NCI-H1417 treated with DMSO at 0.1 percent for 48 hours (cell line): ENCODE measurements at places on chromosomes 6 and 20.

GRCh38 chr6:97097068-97098047 lies 172.8 kb downstream of the KLHL32 start:
- DNase-seq, result peak; percentile 65

- no peak for DNase-seq
Observed at GRCh38 chr6:158457616-158458278, 102.1 kb upstream of the TMEM181 start.

DNA sequence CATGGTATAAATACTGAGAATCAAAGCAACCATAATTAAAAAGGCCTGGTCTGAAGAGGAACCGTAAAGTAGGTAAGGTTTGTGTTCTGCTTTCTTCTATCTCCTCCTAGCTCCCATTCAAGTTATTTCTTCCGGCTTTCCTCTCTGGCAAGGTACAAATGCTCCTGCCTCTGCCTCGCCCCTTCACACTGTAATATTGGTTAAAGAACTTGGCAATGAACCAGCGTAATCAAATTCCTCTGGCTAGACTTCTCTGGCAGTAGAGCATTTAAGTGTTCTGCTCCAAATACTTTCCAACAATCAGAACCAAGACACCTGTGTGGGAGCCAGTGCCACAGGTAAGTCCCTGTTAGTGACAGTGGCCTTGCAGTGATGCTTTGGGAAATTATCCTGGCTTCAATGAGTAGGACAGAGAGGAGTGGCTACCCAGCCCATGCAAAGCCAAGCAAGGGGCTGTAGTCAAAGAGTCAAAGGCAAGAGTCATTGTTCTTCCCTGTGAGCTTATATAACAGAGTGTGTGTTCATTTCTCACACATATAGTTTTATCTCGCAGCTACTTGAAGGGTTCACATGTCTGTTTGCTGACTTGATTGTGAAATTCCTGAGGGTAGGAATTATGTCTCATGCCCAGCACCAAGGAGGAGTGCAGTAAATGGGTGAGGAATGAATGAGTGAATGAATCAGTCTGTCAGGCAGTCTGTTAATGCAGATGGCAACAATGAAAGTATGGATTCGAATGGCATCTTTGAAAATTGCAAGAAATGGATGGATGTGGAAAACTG lies 329.3 kb downstream of the NRN1 start:
- no peak for DNase-seq

- DNase-seq, result no peak
Observed at GRCh38 chr20:62219992-62220665, at the start of gene HRH3. HRH3 (minus strand) TSS chr20:62220278; CDS start chr20:62219970, 308 bp downstream.

DNA sequence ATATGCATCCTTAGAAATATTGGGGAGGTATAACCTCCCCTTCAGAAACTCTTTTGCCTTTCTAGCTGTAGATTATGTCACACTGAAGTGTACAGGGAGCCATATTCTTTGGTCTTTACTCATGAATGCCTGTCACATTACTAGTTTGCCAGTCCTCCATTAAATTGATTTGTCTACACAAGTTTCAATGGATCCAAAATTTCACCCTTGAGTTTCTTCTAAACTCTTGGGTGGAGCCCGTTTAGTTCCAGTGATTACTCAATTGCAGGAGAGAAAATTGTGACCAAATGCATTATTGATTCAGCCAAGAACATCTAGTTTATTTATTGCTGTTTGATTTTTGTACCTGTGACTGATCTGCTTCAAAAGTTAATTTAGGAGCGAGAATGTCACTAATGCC lies 60.4 kb upstream of the TFB1M start:
- no peak for DNase-seq

GRCh38 chr20:10761232-10761631 lies 87.4 kb upstream of the JAG1 start:
- no peak for DNase-seq

- no peak for DNase-seq
Observed at GRCh38 chr6:108733051-108733450, 115.2 kb upstream of the ARMC2 start.

DNA sequence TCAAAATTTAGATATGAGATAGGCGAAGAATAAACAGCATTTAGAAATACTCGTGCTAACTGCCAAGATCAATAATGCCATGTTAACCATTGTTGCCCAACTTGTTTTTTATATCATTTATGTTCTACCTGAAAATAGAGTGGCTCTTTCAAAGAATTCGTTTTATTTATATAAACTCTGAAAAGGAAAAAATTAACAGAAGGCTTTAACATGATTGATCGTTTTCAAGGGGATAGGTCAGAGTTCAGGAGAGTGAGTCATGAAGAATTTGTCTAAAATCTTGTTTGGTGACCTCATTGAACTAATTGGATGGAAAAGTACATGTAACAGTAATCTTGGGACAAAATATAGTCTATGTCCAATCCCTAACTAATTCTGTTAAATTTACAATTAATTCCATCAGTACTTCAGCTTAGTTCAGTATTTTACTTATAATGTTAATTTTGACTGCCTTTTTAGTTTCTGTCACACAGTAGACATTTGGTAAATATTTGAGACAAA lies 11.1 kb upstream of the ELOVL2 start:
- DNase-seq, result no peak

DNA sequence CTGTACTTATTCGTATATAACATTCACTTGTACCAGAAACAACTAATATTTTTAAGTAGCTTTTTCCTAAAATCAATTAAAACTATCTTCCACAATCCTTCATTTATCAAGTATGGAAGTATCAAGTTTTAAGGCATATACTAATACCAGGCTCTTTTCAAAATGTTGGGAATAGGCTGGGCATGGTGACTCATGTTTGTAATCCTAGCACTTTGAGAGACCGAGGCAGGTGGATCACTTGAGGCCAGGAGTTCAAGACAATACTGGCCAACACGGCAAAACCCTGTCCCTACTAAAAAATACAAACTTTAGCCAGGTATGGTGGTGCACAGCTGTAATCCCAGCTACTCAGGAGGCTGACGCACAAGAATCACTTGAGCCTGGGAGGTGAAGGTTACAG lies 25.7 kb upstream of the PLN start:
- DNase-seq, result no peak

DNA sequence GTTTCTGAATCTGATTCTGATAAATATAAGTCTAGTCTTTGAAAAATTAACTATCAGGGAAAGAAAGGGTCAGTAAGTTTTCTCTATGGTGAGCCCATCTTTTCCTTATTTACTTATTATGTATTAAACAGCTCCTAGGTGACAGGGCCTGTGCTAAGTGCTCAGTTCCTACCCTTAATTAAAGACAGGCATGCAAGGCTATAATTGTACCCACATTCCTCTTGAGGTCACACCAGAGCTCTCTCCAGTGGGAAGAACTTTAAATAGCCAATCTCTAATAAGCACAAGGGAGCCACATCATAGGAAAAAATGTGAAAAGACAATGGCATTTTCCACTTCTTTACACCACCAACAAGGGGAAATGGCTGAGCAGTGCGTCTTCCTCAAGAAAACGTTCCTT lies 421.8 kb upstream of the SLC35B3 start:
- no peak for DNase-seq

- no peak for DNase-seq
Observed at GRCh38 chr6:125824946-125825771, 34.4 kb downstream of the NCOA7 start.

- DNase-seq, result no peak
Observed at GRCh38 chr6:130159956-130160355, 62.8 kb downstream of the SAMD3 start.

GRCh38 chr6:137157601-137158000 lies 15.8 kb downstream of the IL22RA2 start:
- no peak for DNase-seq

DNA sequence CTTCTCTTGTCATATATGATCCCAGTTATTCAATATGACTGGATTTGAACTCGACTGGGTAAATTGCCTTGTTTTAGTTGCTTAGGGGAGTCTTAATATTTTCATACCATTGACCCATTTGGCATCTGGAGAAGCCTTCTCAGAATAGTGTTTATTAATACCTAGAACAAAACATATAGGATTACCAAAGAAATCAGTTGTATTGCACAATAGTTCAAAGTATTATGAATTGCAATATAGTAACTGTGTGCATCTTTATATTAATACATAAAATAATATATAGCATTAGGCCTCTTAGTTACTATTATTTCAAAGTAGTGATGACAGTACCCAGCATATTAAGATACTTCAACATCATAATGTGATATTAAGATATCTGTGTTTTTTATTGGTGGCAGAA lies 177.8 kb downstream of the PLCB4 start:
- DNase-seq, result no peak

GRCh38 chr6:61203966-61204496 lies 1082.0 kb downstream of the KHDRBS2 start:
- DNase-seq, result no peak

DNA sequence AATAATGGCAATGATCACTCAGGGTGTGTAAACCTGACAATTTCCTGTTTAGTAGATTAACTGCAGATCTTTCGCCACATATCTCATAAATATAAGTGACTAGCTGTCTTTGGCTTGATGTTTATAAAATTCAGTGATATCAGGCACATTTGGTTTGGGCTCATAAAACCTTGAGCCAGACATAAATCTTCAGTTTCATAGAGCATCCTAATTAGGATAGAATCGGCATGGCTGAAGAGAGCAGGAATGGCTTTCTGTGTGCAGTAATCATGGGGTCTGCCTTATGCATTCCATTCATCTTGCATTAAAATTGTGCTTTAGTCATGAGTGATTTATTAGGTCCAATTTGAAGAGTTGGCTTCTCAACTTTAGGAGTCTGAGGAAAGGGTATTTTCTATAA lies 27.2 kb downstream of the AIG1 start:
- DNase-seq, result no peak

- DNase-seq, result no peak
Observed at GRCh38 chr6:153092082-153093013, 38.7 kb downstream of the RGS17 start.

DNA sequence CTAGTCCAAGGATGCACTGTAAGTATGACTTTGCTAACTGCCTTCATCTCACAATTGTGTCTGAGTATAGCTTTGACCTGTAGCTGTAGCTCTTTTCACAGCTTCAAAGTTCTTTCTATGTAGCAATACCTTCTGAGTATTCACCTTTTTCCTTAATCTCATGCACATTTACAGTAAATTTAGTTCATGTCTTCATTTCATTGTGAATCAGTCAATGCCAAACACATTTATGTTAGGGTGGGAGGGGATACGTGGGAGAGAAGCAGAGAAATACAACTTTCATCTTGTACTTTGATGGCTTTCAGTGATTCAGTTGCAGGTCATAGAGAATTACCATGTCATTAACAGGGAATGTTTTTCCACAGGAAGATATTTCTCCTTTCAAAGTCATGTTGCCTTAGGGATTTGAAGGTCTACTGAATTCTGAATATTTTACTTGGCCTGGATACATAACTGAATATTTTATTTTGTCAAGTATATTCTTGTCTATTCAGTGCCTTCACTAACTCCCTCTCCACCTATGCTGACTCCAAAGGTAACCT lies 119.2 kb downstream of the TINAG start:
- DNase-seq, result no peak

DNA sequence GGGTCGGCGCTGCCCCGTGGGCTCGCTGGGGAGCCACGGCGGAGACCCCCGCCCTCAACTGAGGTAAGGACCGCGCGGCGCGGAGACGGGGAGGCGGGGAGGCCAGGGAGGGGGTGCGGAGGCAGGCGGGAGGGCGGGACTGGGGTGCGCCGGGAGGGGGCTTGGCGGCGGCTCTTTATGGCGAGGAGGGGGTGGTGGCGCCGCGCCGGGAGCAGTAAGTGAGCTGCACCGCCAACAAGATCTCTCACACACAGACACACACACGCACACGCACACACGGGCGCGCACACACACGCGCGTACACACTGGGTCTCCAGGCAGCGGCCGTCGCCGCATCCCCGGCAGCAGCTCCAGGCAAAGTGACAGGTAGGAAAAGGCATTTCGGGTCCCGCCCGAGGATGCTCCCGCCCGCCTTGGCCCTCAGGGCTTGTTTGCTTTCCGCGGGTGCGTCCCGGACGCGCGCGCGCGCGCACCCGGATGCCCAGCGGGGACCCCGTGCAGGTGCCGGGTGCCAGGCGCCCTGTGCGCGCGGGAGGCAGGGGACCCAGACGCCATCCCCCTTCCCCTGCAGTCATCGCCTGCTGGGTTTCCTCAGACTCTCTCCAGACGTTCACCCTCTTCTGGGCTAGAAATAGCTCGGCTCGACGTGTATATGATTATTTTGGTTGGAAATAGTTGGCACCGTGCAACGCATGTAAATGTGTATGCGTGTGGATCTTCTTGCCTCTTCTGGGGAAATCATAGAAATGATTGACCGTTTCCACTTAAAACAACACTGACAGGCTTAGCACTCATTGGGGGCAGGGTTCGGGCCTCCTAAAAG lies at the start of gene PLCB4:
PLCB4 (plus strand) TSS at position 247 of the 823 bp plus-strand sequence. CDS start 238,728 bp downstream, outside the sequence.
- DNase-seq, result peak; percentile 74

DNA sequence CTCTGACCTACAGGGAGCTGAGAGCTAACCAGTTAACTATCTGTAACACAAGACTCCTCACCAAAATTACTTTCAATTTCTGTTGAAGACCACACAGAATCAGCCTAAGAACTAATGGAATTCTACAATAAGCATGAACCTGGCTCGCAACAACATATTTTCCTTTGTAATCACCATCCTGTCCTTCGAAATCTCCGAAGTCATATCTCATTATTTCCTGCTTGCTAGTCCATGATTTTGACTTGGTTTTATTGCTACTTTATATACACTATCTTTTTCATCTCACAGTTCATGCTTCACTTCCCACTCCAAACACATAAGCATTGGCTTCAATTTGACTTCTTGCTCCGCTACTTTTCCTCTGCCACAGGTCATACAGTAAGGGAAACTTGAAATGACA lies 405.8 kb upstream of the FKBP1C start:
- DNase-seq, result no peak

- DNase-seq, result no peak
Observed at GRCh38 chr6:167803816-167804215, 22.9 kb upstream of the AFDN start.

DNA sequence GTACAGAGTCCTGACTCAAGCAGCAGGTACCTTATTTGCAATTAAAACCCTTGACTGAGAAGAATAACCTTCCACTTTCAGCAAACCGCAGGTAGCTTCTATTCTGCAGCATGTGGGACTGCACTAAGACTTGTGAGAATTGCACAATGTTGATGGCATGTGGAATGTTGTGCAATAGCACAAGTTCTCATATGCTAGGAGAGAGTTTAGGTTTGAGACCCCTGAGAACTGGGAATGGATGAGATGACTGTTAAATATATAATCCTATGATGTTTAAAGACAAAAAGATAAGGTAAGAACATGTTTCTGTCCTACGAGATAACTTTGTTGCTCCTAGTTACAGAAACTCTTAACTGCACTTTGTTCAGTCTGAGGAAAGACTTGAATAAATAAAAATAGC lies 194.6 kb downstream of the OTOR start:
- no peak for DNase-seq

DNA sequence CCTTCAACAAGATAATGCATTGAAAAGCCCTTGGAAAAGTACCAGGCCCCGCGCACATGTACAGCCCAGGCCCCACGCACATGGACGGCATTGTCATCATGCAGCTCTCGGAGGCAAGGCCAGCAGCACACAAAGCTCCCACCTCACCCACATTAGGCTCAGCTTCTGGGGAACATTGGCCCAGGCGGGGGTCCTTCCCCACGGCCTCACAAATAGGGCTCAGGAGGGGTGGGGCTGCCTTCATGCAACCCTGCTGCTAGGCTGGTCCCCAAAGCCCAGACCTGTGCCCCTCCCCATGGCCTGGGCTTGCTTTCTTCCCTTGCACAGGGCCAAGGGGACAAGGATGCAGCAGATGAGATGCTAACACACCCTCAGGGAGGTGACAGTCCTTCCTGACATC lies 26.7 kb downstream of the NPEPL1 start:
- DNase-seq, result no peak
